ENCODE measurements at places on chromosomes 11 and 22.

DNA sequence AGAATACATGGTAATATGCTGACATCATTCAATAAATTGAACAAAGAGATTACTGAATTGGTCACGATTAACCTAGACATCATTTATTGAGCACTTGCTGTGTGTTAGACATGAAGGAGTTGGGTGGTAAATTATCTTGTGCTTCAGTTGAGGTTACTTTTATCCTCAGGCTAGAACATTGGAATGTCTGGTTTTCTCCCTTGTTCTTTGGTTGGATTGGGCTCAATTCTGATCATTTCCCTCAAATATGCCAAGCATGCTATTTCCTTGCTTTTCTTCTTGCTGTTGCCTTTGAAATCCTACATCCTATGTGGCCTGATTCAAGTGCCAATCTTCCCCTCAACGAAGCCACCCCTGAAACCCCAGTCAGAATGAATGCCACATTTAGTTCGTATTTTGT, 65.8 kb downstream of the DEUP1 start:
- no peak for DNase-seq

GRCh38 chr22:24847490-24847889, 41.5 kb downstream of the SGSM1 start:
- DNase-seq, result no peak

DNA sequence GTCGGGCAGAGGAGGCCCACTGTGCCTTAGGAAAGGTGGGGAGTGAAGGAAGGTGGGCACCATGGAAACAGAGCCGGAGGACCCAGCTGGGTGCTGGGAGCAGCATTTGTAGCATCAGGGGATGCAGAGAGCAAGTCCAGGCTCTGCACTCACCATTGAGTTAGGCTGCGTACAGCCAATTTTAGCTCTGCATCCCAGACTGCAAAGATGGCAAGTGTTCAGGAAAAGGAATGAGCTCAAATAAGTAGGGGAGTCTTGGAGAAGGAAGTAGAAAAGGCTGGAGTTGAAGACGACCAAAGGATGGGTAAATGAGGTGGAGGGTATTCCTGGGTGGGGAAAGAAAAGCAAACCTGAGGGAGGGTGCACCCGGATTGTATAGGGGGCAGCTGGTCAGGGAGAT, 31.6 kb upstream of the ETS1 start:
- no peak for DNase-seq

- no peak for DNase-seq
These were observed 5.6 kb downstream of the CCDC82 start for GRCh38 chr11:96384156-96384555.

GRCh38 chr11:77316733-77317342, 15.4 kb upstream of the GDPD4 start:
- DNase-seq, result no peak

Data from AG04449 (cell line).